LHCN-M2 (cell line): ENCODE measurements at places on chromosomes 12 and 14. TPM values are rescaled to one million over a fixed set of nuclear protein-coding genes. Genes with fewer than 3 reads are reported as not detected.
A peak's percentile ranks its signal among the peaks of the same experiment; 100 is the strongest.

GRCh38 chr14:26527095-26527494 lies 70.7 kb downstream of the NOVA1 start:
- peak; percentile 9 for DNase-seq

JPH4 gene
- total RNA-seq, result not detected in 2 replicates

PGF gene
- total RNA-seq, result 82.3 and 181 TPM in 2 replicates

DNA sequence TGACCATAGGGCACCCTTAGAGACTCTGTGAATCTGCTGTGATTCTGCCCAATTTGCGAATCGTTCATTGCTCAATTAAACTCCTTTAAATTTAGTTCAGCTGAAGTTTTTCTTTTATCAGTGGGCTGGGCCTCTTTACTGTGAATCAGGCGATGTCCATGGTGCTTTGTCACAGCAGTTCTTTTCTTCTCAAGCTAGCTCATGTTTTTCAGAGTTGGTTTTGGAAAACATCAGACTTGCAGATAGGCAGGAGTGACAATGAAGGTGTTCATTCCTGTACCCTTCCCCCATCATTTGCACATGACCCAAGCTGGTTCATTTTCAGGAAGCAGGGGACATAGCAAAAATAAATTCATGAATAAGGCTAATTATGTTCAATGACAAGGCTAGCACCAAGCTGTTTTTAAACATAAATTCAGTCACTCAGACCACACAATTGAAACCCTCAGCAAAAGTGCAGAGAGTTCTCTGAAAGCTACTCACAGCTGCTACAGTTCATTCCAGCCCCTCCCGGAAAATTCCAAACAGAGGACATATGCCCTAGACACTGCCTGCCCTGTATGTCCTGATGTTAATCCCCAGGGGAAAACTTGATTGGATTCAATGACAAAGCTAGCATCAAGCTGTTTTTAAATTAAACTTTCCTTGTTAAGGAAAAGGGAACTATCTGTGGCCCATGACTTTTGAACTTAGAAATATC lies 383.3 kb downstream of the C12orf75 start:
- peak; percentile 19 for DNase-seq

- peak; percentile 66 for DNase-seq
Observed at GRCh38 chr14:55430024-55430690, 10.3 kb downstream of the TBPL2 start.

- no peak for DNase-seq
Observed at GRCh38 chr14:39307815-39308214, 74.1 kb downstream of the MIA2 start.

ZC2HC1C gene
- total RNA-seq, result 0.38 and 1.3 TPM in 2 replicates

DNA sequence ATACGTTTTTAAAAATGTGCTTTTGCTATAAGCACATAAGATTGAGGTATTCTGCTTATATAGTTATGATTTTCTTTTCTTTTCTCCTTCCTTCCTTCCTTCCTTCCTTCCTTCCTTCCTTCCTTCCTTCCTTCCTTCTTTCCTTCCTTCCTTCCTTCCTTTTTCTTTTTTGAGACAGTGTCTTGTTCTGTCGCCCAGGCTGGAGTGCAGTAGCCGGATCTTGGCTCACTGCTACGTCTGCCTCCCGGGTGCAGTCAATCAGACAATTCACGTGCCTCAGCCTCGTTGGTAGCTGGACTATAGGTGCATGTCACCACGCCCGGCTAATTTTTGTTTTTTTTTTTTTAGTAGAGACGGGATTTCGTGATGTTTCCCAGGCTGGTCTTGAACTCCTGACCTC lies 5.8 kb downstream of the CFAP54 start:
- DNase-seq, result no peak

GRCh38 chr12:48115957-48116356 lies 3.2 kb upstream of the PFKM start:
- DNase-seq, result no peak

- DNase-seq, result no peak
Observed at GRCh38 chr12:66694666-66695613, 16.1 kb upstream of the GRIP1 start.

- peak; percentile 79 for DNase-seq
Observed at GRCh38 chr14:102316338-102316742, 3.2 kb upstream of the ZNF839 start.

- no peak for DNase-seq
Observed at GRCh38 chr12:64304571-64304970, 82.5 kb upstream of the KICS2 start.

NANOG gene
- not detected in 2 replicates for total RNA-seq

FGF23 gene
- 0.06 TPM in 1 of 2 replicates, not detected in the other for total RNA-seq

GRCh38 chr14:78986989-78987388 lies 816.8 kb downstream of the NRXN3 start:
- DNase-seq, result no peak

DNA sequence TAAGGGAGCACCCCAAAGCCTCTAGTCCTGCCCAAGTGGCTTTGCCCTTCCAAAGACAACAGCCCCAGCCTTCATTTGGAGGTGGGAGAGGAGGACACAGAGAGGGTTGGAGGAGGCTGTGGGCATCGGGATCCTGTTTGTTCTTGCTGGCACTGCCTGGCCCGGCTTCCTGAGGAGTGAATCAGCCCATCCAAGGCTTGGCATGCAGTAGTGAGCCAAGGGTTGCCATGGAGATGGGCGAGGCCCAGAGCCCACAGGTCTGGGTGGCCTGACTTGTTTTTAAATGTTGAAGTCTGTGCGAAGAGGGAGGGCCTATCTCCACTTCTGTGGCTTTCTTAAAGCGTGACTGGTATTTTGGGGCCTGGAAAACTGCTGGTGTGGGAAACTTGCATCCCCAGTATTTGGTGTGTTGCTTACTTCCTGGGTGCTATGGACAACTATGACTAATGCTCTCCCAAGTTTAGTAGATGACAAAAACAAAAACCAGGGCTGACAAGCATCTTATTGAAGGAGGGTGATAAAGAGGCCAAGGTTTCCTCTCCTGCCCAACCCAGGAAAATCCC lies 15.8 kb downstream of the CD9 start:
- peak; percentile 99 for DNase-seq

DBX2 gene
- total RNA-seq, result not detected in 2 replicates

PPP4R4 gene
- 0.19 and 0.40 TPM in 2 replicates for total RNA-seq

GARIN6 gene
- total RNA-seq, result not detected in 2 replicates

GRCh38 chr12:30976206-30976605 lies 49.7 kb downstream of the TSPAN11 start:
- DNase-seq, result no peak

- DNase-seq, result peak; percentile 68
Observed at GRCh38 chr14:74491956-74492775, 939 bp downstream of the NPC2 start.

TRHDE gene
- not detected in 2 replicates for total RNA-seq

TAS2R14 gene
- 1.7 and 1.8 TPM in 2 replicates for total RNA-seq

- DNase-seq, result peak; percentile 58
Observed at GRCh38 chr12:6824901-6825381, 3.3 kb upstream of the P3H3 start.

GRCh38 chr14:36657399-36658122 lies 4.1 kb upstream of the PAX9 start:
- no peak for DNase-seq

GRCh38 chr14:64848239-64848638 lies 31.5 kb downstream of the SPTB start:
- no peak for DNase-seq

DNA sequence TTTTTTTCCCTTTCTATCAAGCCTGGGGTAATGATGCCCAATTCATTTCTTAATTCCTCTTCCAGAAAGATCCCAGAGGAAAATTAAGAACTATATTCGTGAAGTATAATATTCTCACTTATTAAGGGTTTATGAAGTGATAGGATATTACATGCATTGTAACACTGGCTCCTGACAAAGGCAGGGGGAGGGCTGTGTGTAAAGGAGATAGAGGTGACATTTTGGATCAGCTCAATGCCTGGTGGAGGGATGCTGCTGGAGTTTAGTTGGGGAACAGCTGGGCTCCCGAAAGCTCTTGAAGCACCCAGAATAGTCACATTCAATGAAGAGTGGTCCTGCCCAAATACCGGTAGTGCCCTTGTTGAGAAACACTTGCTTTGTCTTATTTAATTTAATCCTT lies 774 bp downstream of the SERPINA11 start:
- DNase-seq, result no peak

GRCh38 chr12:19085090-19085489 lies 44.4 kb upstream of the PLEKHA5 start:
- peak; percentile 26 for DNase-seq

DNA sequence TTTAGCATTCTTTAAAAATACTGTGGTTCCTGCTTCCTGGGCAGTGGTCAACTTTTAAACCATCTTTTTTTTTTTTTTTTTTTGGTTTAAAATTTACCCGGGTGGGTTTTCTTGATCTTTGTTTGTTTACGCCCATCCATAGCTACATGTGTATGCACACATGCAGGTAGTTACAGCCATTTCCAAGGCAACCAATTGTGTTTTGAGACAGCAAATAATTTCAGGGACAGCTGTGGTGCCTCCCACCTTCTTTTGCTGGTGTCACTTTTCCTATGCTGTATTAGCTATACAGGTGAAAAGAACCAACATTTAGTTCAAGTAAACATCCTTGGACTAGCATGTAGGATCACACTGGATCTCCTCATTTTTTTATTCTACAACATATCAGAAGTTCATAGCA lies 52.0 kb upstream of the PSMA6 start:
- no peak for DNase-seq

DNA sequence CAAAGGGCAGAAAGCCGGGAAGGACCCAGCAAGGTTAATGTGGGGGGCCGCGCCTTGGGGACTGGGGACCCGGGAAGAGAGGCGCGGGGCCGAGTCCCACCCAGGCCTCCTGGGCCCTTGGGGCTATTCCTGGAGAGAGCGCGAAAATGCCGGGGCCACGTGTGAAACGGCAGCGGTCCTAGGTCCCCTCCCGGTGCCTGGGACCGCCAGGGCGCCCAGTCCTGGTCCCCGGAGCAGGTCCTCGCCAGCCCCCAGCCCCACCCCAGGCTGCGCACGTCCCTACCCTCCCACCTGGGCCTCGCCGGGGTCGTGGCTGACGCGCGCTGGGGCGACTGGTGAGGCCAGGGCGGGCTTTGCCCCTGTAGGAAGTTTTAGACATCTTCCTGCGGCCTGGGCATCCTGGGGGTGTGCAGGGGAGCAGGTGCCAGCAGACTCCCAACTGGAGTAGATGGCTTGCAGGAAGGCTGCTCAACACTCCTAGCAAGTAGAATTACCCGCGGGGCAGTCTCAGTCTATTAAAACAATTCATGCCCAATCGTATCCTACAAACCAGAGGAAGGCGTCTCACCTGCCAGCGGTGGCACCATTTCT lies 708 bp downstream of the FAR2 start:
- DNase-seq, result no peak

LMBR1L gene
- total RNA-seq, result 20.5 and 25.0 TPM in 2 replicates

IRF9 gene
- total RNA-seq, result 43.3 and 70.1 TPM in 2 replicates

TAS2R10 gene
- total RNA-seq, result 0.19 and 0.40 TPM in 2 replicates

- no peak for DNase-seq
Observed at GRCh38 chr12:103198499-103198898, 241.0 kb downstream of the ASCL1 start.

DNA sequence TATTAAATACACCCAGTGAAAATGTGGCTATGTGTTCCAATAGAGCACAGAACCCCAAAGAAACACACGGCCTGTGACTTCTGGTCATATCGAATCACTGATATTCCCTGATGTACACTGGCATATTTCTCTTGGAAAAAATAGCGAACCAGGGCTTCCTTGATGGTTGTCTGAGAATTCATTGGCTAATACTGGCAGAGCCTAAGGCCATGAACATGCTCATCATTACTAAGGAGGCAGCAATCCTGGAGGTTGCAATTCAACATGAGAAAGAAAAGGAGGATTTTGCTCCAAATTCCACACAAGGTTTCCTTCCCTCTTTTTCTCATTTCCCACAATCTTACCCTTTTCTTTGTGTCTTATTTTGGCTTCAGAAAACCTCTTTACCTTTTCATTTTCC lies 212.9 kb upstream of the HMGA2 start:
- no peak for DNase-seq

- DNase-seq, result no peak
Observed at GRCh38 chr12:100110276-100110675, 32.4 kb downstream of the BLTP3B start.

- DNase-seq, result no peak
Observed at GRCh38 chr14:92974541-92975345, 51.8 kb downstream of the CHGA start.

GRCh38 chr14:23428686-23429495 lies 6.6 kb downstream of the MYH7 start:
- DNase-seq, result no peak

DNA sequence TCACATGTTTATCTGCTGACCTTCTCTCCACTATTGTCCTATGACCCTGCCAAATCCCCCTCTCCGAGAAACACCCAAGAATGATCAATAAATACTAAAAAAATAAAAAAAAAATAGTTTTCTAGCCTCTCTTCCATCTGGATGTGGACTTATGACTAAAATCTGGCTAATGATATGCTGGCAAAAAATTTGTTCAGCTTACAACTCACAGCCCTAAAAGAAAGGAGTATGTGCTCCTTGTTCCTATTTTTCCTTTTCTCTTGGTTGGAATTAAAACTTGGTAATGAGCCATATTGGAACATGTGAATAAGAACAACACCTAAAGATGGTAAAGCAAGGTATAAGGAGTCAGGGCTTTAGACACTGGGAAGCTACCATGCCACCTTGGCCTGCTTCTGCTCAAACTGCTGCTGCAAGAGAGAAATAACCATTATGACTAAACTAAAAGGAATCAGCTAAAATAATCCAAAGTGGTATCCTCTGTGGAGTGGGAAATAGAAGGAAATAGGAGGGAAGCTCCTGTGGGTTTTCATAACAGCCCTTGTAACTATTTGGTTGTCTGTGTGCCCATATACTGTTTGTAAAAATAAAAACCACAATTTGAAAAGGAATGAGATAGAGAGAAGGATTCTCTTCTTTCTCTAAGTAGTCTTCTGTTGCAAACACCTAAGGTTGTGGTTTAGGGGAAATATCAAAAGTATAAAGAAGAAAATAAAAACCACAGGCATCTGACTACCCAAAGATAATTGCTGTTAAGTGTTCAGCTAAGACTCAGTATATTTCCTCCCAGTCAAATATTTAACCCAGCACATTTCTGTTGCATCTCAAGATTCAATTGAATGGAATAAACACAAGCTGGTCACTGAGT lies 53.8 kb downstream of the SDR9C7 start:
- DNase-seq, result peak; percentile 45

- DNase-seq, result peak; percentile 48
Observed at GRCh38 chr12:77830583-77831351, at the start of gene NAV3. Gene NAV3, plus strand, starts transcription at chr12:77830894. Its CDS starts 568 bp downstream, at chr12:77831462.

CNTN1 gene
- total RNA-seq, result not detected in 2 replicates

DNA sequence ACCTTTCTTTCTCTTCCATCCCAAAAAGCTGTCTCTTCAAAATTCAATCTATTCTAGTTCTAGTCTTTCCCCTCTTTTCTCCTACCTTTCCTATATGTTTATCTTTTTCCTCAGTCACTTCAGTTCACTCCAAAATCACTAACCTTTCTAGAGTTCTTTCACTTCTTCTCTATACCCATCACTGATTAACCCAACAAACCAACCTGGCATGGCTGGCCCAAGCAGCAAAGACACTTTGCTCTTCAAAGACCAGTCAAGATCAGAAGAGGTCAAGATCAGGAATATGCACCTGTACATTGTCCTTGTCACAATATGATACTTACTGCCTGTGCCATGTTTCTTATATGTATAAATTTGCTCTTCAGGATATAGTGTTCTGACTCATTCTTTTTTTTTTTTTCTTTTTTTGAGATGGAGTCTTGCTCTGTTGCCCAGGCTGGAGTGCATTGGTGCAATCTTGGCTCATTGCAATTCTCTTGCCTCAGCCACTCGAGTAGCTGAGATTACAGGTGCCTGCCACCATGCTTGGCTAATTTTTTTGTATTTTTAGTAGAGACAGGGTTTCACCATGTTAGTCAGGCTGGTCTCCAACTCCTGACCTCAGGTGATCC lies 112.9 kb downstream of the C12orf42 start:
- no peak for DNase-seq

GRCh38 chr12:15776532-15776931 lies 12.7 kb downstream of the EPS8 start:
- DNase-seq, result no peak
